RWPE2 (cell line): ENCODE measurements at places on chromosomes 3 and 15.
A peak's percentile ranks its signal among the peaks of the same experiment; 100 is the strongest.

DNA sequence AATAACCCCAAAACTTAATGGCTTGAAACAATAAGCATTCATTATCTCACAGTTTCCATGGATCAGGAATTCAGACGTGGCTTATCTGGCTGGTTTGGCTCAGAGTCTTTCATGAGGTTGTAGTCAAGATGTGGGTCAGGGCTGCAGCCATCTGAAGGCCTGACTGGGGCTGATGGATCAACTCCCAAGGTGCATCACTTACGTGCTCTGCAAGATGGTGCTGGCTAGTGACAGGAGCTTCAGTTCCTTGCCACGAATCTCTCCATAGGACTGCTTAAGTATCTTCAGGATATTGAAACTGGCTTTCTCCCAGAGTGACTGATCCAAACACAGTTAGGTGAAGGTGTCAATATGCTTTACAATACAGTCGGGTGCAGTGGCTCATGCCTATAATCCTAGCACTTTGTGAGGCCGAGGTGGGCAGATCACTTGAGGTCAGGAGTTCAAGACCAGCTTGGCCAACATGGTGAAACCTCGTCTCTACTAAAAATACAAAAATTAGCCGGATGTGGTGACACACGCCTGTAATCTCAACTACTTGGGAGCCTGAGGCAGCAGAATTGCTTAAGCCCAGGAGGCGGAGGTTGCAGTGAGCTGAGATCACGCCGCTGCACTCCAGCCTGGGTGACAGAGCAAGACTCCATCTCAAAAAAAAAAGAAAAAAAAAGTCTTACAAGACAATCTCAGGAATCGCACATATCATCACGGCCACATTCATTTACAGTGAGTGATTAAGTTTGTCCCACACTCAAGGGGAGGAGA lies 28.5 kb upstream of the PTPRG start:
- H3K36me3 ChIP-seq: no peaks in the 10 kb centered on the region

DNA sequence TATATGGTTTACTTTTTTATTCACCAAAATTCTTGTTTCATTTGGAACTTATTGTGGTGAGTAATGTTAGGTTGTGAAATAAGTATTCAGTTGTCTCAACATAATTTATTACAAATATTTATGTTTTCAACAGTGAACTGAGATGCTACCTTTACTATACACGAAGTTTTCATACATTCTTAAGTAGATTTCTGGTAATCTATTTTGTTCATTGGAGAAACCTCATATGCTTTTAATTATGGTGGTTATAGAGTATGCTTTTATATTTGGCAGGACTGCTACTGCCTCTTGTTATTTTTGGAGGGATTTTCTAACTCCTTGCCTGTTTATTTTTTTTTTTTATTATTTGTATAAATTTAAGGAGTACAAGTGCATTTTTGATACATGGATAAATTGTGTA lies 253.1 kb downstream of the NLGN1 start:
- no peaks in the 10 kb centered on the region for H3K4me1 ChIP-seq
- no peak for DNase-seq
- no peak overlapping the region for H3K4me3 ChIP-seq
- H3K27me3 ChIP-seq: peaks cover 6% of the 10 kb centered on the region
- H3K27ac ChIP-seq: no peak overlapping the region

DNA sequence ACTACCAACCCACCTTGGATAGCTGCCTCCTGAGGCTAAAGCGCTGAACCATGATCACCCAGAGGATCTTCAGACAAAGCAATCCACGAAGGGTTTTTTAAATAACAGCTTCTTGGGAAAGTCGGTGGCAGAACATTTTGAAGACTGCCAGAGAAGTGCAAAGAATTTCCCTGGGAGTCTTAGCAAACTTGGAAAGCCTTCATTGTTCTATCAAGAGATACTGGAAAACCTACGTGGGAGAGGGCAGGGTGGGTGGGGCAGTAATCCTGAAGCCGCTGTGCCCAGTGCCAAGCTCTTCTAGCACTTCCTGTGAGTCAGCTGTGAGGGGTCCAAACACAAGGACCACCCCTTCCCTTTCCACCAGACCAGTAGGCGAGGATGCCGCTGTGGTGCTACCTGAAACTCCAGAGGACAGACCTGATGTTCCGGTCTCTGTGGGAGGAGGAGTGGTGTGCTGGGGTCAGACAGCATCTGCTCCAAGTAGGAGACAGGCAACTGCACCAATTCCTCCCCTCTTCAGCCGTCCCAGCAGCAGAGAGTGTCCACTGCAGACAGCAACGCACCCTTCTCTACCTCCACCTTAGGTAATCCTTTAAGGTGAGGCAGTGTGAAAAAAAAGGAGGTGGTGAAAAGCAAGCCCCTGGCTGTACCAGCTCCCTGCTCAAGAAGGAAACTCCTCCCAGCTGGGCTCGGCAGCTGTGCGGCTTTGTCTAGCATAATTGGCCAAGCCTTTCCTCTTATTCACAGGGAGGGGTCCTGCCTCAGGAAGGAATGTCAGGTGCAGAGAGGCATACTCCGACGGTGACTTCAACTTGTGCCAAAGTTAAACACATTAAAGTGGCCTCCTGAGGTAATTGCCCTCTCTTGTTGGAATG lies 99.0 kb downstream of the TMCC1 start:
- no peaks in the 10 kb centered on the region for H3K27me3 ChIP-seq
- peak; percentile 95 for DNase-seq
- H3K4me1 ChIP-seq: peaks cover 37% of the 10 kb centered on the region
- peak overlapping the region; percentile 30 for H3K4me3 ChIP-seq
- H3K27ac ChIP-seq: peak overlapping the region; percentile 100

DNA sequence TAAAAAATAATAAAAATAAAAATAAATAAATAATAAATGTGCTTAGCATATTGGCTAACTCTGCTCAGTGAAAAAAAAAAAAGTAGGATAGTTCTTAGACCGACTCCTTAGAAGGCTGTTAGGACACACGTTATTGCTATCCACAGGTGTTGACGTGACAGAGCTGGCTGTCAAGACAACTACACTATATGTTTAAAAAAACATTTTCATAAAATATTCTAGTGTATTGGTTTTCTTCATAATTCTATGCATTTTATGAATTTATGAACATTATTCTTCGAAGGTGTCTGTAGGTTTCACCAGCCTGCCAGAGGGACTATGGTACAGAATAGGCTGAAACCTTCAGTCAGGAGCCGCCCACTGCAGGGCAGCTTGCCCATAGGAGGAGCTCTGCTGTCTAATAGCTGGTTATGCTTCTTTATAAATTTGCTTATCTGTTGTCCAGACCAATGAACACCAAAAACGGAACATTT lies 9.2 kb downstream of the TM4SF1 start:
- H3K27ac ChIP-seq: no peak overlapping the region
- H3K4me1 ChIP-seq: peaks cover 60% of the 10 kb centered on the region
- no peaks in the 10 kb centered on the region for H3K27me3 ChIP-seq
- DNase-seq: no peak
- peaks cover 44% of the 10 kb centered on the region for H3K36me3 ChIP-seq

GRCh38 chr3:134003066-134003465 lies 26.7 kb downstream of the SLCO2A1 start:
- H3K27ac ChIP-seq: peak overlapping the region; percentile 59
- no peaks in the 10 kb centered on the region for H3K36me3 ChIP-seq
- H3K4me3 ChIP-seq: no peak overlapping the region
- no peak for DNase-seq

DNA sequence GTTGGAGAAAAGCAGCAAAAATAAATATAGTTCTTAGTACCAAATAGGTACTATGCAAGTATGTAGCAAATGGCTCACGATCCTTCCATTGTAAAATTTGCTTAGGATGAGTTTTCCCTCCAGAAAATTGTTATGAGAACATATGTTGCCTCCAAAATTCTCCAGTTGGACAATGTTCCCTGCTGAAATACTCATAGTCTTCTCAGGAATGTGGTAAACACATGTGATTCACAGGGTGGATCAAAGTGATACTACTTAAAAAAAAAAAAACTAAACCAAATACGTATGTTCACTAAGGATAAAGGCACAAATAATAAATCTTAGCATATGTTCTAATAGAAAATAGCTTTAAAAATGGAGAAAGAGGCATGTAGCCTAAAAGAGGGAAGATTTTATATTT lies 84.3 kb upstream of the ZNF385D start:
- no peaks in the 10 kb centered on the region for H3K27me3 ChIP-seq
- H3K36me3 ChIP-seq: no peaks in the 10 kb centered on the region
- H3K4me3 ChIP-seq: no peak overlapping the region
- no peak overlapping the region for H3K27ac ChIP-seq
- no peak for DNase-seq

DNA sequence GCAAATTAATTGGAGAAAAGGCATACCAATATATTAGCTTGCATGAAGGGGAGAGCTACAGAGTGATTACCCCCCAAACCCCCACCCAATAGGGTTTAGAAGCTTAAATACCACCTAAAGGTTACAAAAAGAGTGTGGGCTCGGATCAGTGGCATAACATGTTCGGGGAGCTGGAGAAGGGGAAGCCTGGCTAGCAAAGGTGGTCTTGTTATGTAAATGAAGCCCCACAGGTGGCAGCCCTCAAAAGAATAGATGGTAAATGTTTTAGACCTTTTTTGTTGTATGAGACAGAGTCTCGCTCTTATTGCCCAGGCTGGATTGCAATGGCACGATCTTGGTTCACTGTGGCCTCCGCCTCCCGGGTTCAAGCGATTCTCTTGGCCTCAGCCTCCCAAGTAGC lies 10.9 kb upstream of the PXK start:
- H3K4me3 ChIP-seq: no peak overlapping the region
- DNase-seq: no peak
- H3K36me3 ChIP-seq: peaks cover 39% of the 10 kb centered on the region
- H3K4me1 ChIP-seq: peaks cover 5% of the 10 kb centered on the region
- H3K27me3 ChIP-seq: no peaks in the 10 kb centered on the region

GRCh38 chr3:134693804-134694203 lies 43.0 kb upstream of the KY start:
- H3K4me1 ChIP-seq: no peaks in the 10 kb centered on the region
- no peak overlapping the region for H3K4me3 ChIP-seq
- H3K36me3 ChIP-seq: no peaks in the 10 kb centered on the region
- DNase-seq: no peak

DNA sequence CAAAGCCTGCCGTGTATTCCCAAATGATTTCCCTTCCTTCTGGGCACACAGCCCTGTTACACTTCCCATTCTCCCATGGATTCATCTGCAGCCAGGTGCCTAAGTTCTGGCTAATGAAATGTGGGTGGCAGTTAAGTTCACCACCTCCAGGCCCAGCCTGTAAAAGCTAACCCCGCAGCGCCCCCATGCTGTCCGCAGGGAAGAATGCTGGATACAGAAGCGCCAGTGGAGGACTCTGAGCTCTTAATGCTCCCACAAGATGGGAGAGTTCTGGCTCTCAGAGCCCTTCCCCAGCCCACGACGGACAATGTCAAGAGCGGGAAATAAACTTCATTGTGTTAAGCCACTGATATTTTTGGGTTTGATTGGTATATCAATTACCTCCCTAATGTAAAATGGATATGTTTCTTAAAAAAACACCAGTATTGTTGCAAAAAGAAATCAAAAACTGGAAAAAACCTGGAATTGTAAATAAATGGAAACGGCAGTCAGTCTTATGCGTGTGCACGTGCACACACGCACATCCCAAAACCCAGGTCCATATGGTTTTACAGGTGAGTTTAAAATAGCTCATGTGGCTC lies 37.7 kb upstream of the FGD5 start:
- no peak overlapping the region for H3K4me3 ChIP-seq
- H3K36me3 ChIP-seq: no peaks in the 10 kb centered on the region
- H3K4me1 ChIP-seq: no peaks in the 10 kb centered on the region
- H3K27ac ChIP-seq: no peak overlapping the region
- peak; percentile 35 for DNase-seq
